ENCODE measurements at places on chromosomes 7 and 10.

DNA sequence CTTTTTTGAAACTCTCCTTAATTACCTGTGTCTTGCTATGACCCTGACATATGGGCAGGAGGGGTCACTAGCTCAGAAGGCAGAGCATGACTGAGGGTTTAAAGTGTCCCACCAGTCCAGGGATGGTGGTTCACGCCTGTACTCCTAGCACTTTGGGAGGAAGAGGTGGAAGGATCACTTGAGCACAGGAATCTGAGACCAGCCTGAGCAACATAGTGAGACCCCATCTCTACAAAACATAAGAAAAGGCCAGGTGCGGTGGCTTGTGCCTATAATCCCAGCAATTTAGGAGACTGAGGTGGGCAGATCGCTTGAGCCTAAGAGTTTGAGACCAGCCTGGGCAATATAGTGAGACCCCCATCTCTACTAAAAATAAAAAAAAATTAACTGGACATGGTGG, 133.8 kb downstream of the TMEM178B start:
- no peak for DNase-seq

GRCh38 chr10:29835055-29835454, 200.3 kb upstream of the SVIL start:
- no peak for DNase-seq

GRCh38 chr7:154841731-154842331, 161.1 kb downstream of the PAXIP1 start:
- DNase-seq: no peak

DNA sequence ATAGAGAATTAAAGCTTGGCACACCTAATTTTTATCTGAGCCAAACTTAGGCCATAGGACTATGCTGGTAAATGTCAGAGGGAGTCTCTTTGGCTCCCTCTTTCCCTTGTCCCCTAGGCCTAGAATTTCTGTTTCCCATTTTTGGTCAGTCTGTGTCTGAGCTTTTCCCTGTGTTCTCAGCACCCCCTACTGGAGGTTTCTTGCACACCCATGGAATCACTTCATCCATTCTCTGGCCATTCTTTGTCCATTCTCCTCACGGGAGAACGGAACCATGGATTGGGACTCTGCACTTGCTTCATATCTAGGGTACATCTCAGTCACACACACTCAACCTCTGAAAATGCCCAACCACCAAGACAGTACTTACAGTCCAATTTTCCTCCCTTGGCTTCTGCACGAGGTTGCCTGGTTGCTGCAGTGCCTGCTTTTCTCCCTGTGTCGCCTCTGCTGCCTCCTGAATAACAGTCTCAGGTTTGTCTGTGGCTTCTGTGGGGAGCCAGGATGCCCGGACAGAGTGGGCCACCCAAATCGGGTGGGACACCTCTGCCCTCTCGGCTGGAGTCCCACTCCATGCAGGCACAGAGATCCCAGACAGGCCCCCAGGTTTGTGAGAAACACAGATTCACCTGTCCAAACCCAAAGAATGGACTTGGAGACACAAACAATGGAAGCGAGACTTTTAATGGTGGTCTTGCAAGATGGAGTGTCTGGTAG, 35.1 kb upstream of the DNAH11 start:
- no peak for DNase-seq

DNA sequence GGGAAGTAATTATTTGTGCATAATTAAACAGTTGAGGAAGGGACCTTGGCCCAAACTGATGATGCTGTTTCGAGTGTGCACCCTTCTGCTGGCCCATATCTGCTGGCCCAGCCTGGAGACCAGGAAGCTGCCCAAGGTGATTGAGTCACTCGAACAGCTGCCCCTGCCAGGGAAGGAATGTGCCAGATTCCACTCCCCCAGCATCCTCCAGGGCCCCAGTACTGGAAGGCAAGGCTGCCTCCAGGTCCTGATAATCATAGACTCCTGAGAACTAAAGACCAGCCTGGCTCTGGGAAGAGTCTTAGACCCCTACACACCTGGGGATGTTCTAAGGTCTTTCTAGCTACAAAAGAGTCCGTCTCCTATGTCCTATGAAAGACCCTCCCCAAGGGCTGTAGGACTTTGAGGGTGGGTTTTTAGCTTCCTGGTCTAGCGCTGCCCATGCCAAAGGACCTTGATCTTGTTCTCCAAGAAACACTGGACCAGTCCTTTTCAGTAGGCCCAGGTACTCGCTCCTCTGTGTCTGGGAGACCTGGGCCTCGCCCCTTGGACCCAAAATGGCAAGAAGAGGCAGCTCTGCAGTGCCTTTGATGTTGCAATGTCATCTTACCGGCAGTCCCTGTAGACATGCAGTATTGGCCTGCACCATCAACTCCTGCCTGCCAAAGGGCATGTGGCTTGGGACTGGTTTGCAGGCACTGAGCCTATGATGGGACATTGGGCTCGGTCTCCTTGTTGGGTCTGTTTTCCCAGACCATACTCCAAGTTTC, 103.2 kb upstream of the GPR26 start:
- no peak for DNase-seq

DNA sequence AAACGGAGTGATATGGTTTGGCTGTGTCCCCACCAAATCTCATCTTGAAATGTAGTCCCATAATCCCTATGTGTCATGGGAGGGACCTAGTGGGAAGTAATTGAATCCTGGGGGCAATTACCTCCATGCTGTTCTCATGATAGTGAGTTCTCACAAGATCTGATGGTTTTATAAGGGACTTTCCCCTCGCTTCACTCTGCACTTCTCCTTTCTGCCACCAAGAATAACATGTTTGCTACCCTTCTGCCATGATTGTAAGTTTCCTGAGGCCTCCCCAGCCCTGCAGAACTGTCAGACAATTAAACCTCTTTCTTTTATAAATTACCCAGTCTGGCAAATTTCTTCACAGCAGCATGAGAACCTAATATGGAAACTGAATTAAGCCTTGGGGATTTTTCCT, 19.1 kb downstream of the FAM3C start:
- DNase-seq: no peak

- no peak for DNase-seq
Observed at GRCh38 chr10:23055424-23056185, 39.8 kb upstream of the MSRB2 start.

- no peak for DNase-seq
Observed at GRCh38 chr10:25457552-25457951, 282.8 kb downstream of the GPR158 start.

- DNase-seq: no peak
Observed at GRCh38 chr10:86077871-86078638, 288.5 kb downstream of the GRID1 start.
